Activated T-helper 1 cell treated with anti-CD3 and anti-CD28 coated beads, Interleukin-12 subunit alpha, Interleukin-12 subunit beta, Interleukin-2, Interleukin-4 antibody, amounts not matched to agents 30 ng/mL and 10 ng/mL and 1 ng/mL, durations not matched to agents 14 hours and 24 hours and 36 hours (primary cell): ENCODE measurements at places on chromosomes 5 and 9. TPM values are rescaled to one million over a fixed set of nuclear protein-coding genes. Genes with fewer than 3 reads are reported as not detected.

DNA sequence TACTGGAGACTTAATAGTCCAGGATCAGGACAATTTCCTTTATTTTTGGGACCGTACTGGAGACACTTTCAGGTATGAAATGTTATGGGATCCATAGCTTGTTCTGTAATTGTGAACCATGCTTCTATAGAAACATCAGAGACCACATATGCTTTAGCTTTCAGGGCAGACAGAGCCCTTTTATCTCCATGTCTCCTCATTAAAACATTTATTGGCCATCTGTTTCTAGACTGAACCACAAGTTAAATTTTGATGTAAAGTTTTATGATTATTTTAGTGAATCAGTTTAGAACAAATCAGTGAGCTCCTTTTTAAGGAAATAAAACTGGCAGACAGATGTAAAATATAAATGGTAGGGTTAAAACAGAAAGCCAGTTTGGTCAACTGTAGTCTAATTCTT lies 62.0 kb downstream of the SLC27A6 start:
- no peaks in the 10 kb centered on the region for H3K4me1 ChIP-seq
- H3K27me3 ChIP-seq: no peaks in the 10 kb centered on the region
- no peaks in the 10 kb centered on the region for H3K36me3 ChIP-seq
- no peak overlapping the region for H3K27ac ChIP-seq

GRCh38 chr5:106833517-106833916 lies 837.2 kb downstream of the EFNA5 start:
- H3K4me3 ChIP-seq: no peak overlapping the region
- H3K36me3 ChIP-seq: no peaks in the 10 kb centered on the region
- DNase-seq: no peak
- no peak overlapping the region for H3K27ac ChIP-seq

- H3K4me3 ChIP-seq: no peak overlapping the region
- no peaks in the 10 kb centered on the region for H3K27me3 ChIP-seq
- DNase-seq: no peak
- no peaks in the 10 kb centered on the region for H3K36me3 ChIP-seq
- no peak overlapping the region for H3K27ac ChIP-seq
Measured at GRCh38 chr9:29740518-29740917, 2167.2 kb upstream of the C9orf72 start.

- no peak for DNase-seq
- no peak overlapping the region for H3K4me3 ChIP-seq
- H3K36me3 ChIP-seq: no peaks in the 10 kb centered on the region
- H3K27me3 ChIP-seq: peaks cover 3% of the 10 kb centered on the region
- no peak overlapping the region for H3K27ac ChIP-seq
Measured at GRCh38 chr5:54480296-54480695, 24.8 kb downstream of the HSPB3 start.

- no peak overlapping the region for H3K27ac ChIP-seq
- DNase-seq: no peak
- no peaks in the 10 kb centered on the region for H3K36me3 ChIP-seq
Measured at GRCh38 chr5:149400304-149400703, 21.2 kb upstream of the IL17B start.

- H3K27me3 ChIP-seq: peaks cover 10% of the 10 kb centered on the region
- H3K27ac ChIP-seq: no peak overlapping the region
- no peak overlapping the region for H3K4me3 ChIP-seq
- no peak for DNase-seq
- no peaks in the 10 kb centered on the region for H3K36me3 ChIP-seq
Measured at GRCh38 chr9:73026375-73026774, 73.5 kb upstream of the ALDH1A1 start.

GRCh38 chr9:112020680-112021596 lies 124.3 kb downstream of the UGCG start:
- H3K27me3 ChIP-seq: peaks cover 25% of the 10 kb centered on the region
- H3K36me3 ChIP-seq: no peaks in the 10 kb centered on the region

- no peaks in the 10 kb centered on the region for H3K4me1 ChIP-seq
- no peak overlapping the region for H3K27ac ChIP-seq
- no peaks in the 10 kb centered on the region for H3K27me3 ChIP-seq
- H3K36me3 ChIP-seq: no peaks in the 10 kb centered on the region
- no peak for DNase-seq
- H3K4me3 ChIP-seq: no peak overlapping the region
Measured at GRCh38 chr9:78676623-78677022, 379.7 kb downstream of the PSAT1 start.

DNA sequence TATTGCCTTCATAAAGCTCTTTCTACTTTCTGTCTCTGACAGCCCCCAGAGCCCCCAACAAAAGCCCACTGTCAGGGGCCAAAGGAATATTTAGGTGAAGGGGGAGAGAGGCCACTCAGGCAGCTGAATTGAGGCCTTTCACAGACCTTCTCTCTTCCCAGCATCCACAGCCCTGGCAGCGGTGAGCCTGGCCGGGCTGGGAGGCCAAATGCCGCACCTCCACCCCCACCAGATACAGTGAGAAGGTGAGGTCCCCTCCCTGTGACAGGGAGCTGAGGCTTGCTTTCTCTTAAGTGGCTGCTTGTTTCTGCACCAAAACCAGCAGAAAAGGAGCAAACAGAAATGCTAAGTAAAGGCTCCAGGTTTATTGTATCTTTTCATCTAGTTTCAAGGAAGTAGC lies 168.1 kb downstream of the ROR2 start:
- peaks cover 16% of the 10 kb centered on the region for H3K27me3 ChIP-seq
- peaks cover 32% of the 10 kb centered on the region for H3K4me1 ChIP-seq
- H3K4me3 ChIP-seq: no peak overlapping the region

- no peaks in the 10 kb centered on the region for H3K27me3 ChIP-seq
- H3K27ac ChIP-seq: no peak overlapping the region
- no peak overlapping the region for H3K4me3 ChIP-seq
- no peak for DNase-seq
- H3K4me1 ChIP-seq: no peaks in the 10 kb centered on the region
Measured at GRCh38 chr5:116772806-116773205, 198.2 kb upstream of the SEMA6A start.

- peaks cover 12% of the 10 kb centered on the region for H3K27me3 ChIP-seq
- H3K4me3 ChIP-seq: no peak overlapping the region
- H3K36me3 ChIP-seq: no peaks in the 10 kb centered on the region
- H3K27ac ChIP-seq: no peak overlapping the region
- DNase-seq: no peak
Measured at GRCh38 chr5:172410662-172411483, 43.5 kb downstream of the SH3PXD2B start.

DNA sequence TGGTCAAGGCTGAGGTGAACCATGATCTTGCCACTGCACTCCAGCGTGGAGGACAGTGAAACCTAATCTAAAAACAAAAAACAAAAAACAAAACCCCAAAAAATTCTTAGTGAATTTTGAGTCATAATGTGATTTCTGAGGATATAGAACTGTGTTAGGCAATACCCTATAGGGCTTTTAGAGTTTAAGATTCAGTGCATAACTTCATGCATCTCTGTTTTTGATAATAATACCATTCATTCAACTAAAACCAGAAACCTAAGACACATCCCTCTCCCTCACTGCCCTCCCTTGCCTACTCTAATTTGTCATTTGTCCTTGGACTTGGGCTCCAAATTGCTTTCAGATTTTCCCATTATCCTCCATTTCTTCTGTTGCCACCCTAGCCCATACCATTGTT lies 405.7 kb upstream of the EDIL3 start:
- no peak overlapping the region for H3K27ac ChIP-seq
- no peaks in the 10 kb centered on the region for H3K36me3 ChIP-seq
- no peak for DNase-seq
- no peaks in the 10 kb centered on the region for H3K27me3 ChIP-seq
- H3K4me1 ChIP-seq: no peaks in the 10 kb centered on the region

GRCh38 chr5:75536147-75536546 lies 24.5 kb downstream of the POLK start:
- H3K27ac ChIP-seq: no peak overlapping the region
- H3K27me3 ChIP-seq: no peaks in the 10 kb centered on the region
- H3K4me1 ChIP-seq: peaks cover 16% of the 10 kb centered on the region
- H3K36me3 ChIP-seq: peaks cover 37% of the 10 kb centered on the region

GRCh38 chr5:76544268-76544926 lies 78.8 kb downstream of the F2RL2 start:
- peak overlapping the region; percentile 79 for H3K4me3 ChIP-seq
- peak; percentile 41 for DNase-seq
- peak overlapping the region; percentile 98 for H3K27ac ChIP-seq
- peaks cover 93% of the 10 kb centered on the region for H3K4me1 ChIP-seq

DNA sequence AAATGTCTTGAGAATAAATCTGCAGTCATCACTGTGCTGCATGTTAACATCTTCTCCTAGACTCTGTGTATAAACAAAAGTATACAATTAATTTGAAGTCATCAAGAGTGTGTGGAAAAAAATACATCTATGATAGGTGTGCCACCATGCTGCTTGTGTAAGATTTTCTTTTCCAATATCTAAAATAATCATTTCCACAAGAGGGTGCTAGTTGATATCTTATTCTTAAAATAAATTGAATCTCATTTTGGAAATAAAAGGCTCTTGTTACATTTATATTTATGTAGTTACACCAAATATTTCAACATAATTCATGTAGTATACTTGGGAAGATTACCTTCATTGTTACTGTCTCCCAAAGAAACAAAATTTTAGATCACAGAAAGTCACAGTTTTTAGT lies 14.1 kb upstream of the MOCS2 start:
- no peak for DNase-seq
- H3K36me3 ChIP-seq: no peaks in the 10 kb centered on the region
- H3K4me1 ChIP-seq: no peaks in the 10 kb centered on the region

- no peak overlapping the region for H3K27ac ChIP-seq
- H3K36me3 ChIP-seq: no peaks in the 10 kb centered on the region
- no peaks in the 10 kb centered on the region for H3K4me1 ChIP-seq
- no peak for DNase-seq
- peaks cover 1% of the 10 kb centered on the region for H3K27me3 ChIP-seq
Measured at GRCh38 chr9:636931-637591, 204.4 kb upstream of the DMRT1 start.

- no peak overlapping the region for H3K4me3 ChIP-seq
- H3K4me1 ChIP-seq: peaks cover 5% of the 10 kb centered on the region
- no peak for DNase-seq
- H3K36me3 ChIP-seq: no peaks in the 10 kb centered on the region
Measured at GRCh38 chr9:21711504-21711903, 90.9 kb upstream of the MTAP start.

- no peak overlapping the region for H3K4me3 ChIP-seq
- DNase-seq: no peak
- H3K27ac ChIP-seq: no peak overlapping the region
Measured at GRCh38 chr5:102800427-102800826, 45.3 kb downstream of the PAM start.

DNA sequence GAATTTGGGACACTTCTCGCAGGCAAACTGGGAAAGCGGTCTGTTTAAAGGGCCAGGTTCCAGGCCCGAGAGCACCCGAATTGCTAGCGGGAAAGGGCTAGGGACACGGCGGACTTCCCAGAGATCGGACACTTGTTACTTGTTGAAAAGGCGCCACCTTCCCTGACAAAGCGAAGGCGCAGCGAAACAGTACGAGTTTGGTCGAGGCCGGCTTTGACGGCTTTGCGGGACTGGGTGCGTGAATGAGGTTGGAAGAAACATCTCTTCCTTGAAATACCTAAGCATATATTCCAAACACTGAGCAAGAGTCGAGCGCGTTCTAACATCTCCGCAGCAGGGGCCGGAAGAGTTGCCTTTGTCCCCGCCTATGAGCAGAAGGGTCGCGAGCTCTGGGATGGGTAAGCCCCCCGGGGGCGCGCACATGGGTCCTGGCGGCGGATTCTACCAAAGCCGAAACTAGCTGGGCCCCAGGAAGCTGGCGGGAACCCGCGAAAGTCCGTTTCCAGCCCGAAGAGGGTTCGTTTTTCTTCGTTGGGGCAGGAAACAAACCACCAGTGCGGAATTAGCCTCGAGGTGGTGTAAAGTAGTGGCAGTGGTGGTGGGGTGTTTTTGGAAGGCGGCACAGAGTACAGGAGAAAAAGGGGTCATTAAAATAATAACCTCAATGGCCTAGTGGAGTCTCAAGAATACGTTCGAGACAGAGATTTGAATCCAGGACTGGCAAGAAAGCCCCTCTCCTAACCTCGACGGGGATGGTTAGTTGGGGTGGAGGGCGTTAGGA lies 1.5 kb downstream of the GDNF start:
- peak overlapping the region; percentile 64 for H3K4me3 ChIP-seq
- H3K27ac ChIP-seq: peak overlapping the region; percentile 83
- H3K36me3 ChIP-seq: peaks cover 2% of the 10 kb centered on the region

Gene ANXA1
- total RNA-seq: 35.2 and 37.8 TPM in 2 replicates

Gene ZMAT2
- total RNA-seq: 68.0 and 71.2 TPM in 2 replicates

Gene SH3TC2
- total RNA-seq: not detected in 2 replicates

Gene TAF11L10
- total RNA-seq: not detected in 2 replicates

Gene SPINK6
- not detected in 2 replicates for total RNA-seq

Gene CAPSL
- total RNA-seq: not detected in 2 replicates

Gene LMX1B
- not detected in 2 replicates for total RNA-seq

Gene PSD2
- total RNA-seq: not detected in 2 replicates

Gene MSX2
- total RNA-seq: not detected in 2 replicates

Gene PPP3R2
- total RNA-seq: not detected in 2 replicates
